H7 (cell line): ENCODE measurements at places on chromosomes 7 and 10. TPM values are rescaled to one million over a fixed set of nuclear protein-coding genes. Genes with fewer than 3 reads are reported as not detected.

MEST gene
- 154 and 166 TPM in 2 replicates for total RNA-seq

FKBP6 gene
- 0.10 TPM in 1 of 2 replicates, not detected in the other for total RNA-seq

TYW1B gene
- total RNA-seq: 0.62 and 1.1 TPM in 2 replicates

RNF32 gene
- total RNA-seq: 1.0 and 1.1 TPM in 2 replicates

NPY4R gene
- not detected in 2 replicates for total RNA-seq

STEAP2 gene
- 8.8 and 15.1 TPM in 2 replicates for total RNA-seq

GRCh38 chr10:60536529-60537114, 146.9 kb upstream of the ANK3 start:
- no peak for DNase-seq

GRCh38 chr7:3578399-3578798, 277.3 kb downstream of the SDK1 start:
- no peak for DNase-seq

DNA sequence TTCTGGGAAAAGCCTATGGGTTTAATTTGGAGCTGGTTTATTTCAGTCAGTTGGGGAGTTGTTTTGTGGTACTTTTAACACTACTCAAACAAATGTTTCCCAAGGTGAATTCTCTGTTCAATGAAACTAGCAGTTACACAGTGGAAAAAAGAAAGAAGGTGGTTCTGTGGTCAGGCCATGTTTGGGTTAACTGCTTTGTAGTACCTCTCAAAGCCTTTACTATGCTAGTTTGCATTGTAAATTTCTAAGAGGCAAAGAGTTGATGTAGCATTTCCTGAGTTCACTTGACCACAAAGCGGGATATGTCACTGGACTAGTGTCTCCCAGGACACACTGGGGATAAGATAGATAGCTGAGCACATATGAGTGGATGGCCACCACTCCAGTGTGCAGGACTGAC, 145.4 kb downstream of the KIF20B start:
- DNase-seq: no peak

DNA sequence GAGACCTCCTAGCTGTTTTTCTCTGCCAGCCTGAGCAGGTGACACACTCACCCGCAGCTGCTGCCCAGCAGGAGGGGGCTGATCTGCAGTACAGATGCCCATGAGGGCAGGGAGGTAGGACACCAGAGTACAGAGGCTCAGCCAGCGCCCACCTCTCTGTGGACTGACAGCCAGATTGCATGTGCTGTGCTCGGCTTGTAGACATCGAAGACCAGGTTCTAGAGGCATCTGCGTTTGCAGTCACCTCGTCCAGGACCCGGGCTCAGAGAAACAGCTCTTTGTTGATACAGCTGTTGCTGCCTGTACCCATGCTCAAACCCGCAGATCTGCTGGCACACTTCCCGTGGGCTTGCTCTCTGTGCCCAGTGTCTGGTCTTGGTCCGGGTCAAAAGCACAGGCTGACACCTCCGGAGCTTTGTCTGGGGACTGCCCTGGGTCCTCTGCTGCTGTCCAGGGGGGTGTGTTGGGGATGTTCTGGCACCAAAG, 224.7 kb downstream of the GLRX3 start:
- no peak for DNase-seq

GRCh38 chr7:79872176-79872575, 262.5 kb upstream of the GNAI1 start:
- no peak for DNase-seq

GRCh38 chr7:20783700-20784387, 2.8 kb downstream of the SP8 start:
- DNase-seq: peak; percentile 76

DNA sequence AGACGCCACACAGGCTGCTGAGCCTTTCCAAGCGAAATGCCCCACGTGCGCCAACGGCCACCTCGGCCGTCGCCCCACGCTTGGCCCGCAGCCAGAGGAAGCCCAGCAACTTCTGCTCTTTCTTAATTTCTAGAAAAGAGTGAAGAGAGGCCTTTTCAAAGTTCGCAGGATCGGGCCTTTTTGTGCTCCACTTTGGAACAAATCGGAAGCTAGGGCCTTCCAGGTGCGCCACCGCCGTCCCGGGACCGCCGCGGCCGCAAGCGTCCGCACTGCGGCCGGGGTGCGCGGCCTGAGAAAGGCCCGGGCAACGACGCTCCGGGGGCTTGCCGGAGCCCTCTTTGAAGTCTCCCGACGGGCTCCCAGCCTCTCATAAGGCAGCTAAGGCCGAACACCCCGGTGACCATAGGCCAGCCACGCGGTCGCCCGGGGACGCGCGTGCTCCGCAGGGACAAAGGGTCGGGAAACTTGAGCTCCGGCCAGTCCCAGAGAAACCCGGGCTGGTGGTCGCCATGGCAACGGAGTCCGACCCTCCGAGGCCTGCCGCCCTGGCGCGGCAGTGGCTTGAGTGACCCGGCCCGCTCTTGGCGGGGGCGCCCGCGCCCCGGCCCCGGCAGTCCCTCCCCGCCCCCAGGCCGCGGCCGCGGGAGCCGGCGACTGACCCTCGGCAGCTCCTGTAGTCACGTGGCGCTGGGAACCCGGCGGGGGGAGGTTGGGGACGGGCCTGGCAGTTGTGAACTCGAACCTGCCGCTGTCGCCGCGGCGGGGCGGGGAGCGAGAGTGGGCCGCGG, at the start of gene REPIN1:
TSS of gene REPIN1 (plus strand) at position 727 of the 788 bp plus-strand sequence. CDS start 890 bp downstream, outside the sequence.
- DNase-seq: peak; percentile 94

DNA sequence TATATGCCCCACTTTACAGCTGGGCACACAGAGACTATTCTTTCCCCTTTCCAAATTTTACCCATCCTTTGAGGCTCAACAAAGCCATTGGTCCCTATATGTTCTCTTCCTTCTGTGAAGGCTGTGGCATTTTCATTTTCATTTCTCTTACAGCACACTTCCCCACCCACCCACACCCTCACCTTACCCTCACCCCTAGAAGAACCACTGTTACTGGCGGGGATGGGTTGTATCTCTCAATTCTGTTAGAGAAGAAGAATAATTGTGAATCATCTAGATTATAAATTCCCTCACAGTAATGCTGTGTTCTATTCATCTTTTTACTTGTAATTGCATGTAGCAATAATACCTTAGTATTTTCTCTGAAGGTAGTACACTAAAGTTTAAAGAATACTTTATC, 10.2 kb upstream of the CCDC71L start:
- DNase-seq: no peak

- DNase-seq: no peak
These were observed 2.4 kb downstream of the ZNF467 start for GRCh38 chr7:149770728-149771636.

GRCh38 chr10:120457431-120458172, 575 bp downstream of the PLPP4 start:
- peak; percentile 74 for DNase-seq

GRCh38 chr7:27866828-27867672, 127.1 kb downstream of the TAX1BP1 start:
- no peak for DNase-seq

GRCh38 chr10:125316436-125316835, 156.1 kb upstream of the CTBP2 start:
- no peak for DNase-seq

DNA sequence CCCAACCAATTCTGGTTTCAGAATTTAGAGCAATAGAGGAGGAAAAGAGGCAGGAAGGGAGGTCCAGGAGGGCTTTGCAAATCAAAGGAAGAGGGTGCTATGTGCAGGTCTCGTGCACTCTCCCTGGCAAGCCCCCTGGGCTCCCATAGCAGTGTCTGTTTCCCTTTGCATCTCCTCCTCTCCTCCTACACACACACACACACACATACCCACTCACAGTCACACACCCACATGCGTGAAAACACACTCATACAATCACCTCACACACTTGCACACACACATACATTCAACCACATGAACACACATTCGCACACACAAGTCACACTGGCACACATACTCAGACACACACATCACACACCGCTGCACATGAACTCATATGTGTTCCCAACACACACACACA, 105.3 kb downstream of the OAT start:
- no peak for DNase-seq
